Iris pigment epithelial cell (primary cell): ENCODE measurements at places on chromosomes 3 and 15.
A peak's percentile ranks its signal among the peaks of the same experiment; 100 is the strongest.

DNA sequence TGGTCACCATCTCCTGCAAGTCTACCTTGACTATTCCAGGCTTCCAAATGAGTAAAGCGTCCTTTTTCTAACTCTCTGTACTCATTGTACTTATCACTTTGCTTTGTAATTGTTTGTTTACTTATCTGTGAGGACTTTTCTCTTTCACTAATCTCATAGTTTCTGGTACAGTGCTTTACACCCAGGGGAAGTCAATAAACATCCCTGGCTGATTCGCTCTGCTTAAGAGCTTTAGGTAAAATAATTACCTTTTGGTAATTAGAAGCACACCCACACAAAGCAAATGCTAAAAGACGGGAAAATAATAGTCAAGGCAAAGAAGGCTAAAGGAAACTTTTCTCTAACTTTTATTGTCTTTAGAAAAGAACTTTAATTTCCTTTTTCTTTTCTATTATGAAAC lies 466.9 kb upstream of the ROBO1 start:
- no peak for DNase-seq

DNA sequence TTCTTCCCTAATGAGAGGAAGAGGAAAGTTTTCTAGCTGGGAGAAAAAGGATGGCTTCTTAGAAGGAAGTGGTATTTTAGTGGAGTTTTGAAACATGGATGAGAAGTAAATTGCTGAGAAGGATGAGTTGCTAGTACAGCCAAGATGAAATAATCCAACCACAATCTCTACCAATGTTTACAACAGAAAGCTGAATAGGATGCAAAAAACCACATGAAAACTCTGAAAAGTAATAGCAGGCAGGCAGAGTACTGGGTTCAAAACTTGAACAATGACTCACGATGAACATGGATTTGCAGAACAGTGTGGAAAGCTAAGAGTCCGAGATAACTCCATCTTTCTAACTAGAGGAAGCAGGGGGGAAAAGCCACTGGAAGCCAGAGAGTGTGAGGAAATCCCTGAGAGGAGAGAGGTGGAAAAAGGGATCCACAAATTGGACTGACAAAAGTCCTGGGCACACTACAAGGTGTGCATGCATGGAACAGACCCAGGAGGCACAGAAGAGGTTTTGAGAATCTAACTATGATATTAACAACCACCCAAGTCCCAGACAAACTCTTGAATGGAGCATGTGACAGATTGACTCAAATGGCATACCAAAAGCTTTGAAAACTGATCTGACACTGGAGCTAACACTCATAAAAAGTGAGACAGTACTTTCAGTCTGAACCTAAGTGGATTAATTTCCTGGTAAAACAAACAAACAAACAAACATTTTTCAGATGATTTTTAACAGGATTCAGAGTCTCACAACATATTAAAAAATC lies 76.7 kb downstream of the ST6GAL1 start:
- DNase-seq = peak; percentile 47

DNA sequence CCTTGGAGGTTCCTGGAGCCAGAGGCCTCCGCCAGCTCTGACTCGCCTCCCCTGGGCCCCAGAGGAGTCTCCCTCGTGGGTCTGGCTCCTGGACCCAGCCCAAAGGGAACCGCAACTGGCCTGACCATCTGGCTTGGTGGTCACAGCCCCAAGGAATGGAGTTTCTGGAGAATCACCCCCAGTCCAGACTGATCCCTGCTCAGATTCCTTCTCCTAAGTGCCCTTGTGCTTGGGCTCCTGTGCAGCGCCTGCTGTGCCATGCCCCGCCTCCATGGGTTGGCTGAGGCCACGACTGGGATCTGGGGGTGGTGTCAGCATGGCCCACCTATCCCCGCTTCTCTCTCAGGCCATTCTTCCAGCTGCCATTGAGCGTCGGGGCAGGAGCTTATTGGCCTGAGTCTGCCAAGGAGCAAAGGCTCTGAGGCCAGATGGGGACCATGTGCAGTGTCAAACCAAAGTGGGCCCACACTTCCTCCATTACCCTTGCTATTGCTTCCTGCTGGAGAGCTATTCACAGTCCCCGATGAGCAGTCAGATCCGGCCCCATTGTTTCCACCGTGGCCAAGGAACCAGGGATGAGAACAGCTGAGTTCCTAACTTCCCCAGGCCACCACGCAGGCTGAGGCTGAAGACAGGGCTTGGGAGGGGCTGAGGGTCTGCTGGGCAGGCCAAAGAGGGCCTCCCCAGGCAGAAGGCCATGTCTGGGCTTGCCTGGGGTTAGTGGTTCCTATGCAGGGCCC lies 19.0 kb downstream of the CSPG4 start:
- DNase-seq = peak; percentile 51

- DNase-seq = peak; percentile 65
Observed at GRCh38 chr15:74978503-74978902, 16.9 kb upstream of the SCAMP5 start.

- peak; percentile 53 for DNase-seq
Observed at GRCh38 chr3:76497636-76498035, 542.3 kb upstream of the ROBO2 start.

GRCh38 chr3:135192929-135193328 lies 397.9 kb downstream of the EPHB1 start:
- DNase-seq = no peak

DNA sequence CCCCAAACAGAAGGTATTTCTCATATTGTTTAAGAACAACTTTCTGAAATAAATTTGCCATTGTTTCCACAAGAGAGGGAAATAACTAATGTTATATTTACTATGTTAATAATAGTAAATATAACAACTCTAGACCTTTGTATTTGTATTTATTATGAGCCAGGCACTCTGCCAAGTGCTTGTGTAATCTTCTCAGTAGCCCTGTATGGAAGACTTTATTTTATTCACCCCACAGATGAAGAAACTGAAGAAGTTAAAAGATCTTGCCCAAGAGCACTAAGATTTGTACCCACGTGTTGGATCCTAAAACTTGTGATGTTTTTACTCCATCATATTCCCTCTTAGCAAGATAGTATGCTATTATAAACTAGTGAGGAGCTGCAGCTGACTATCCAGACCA lies 12.0 kb upstream of the GNB4 start:
- peak; percentile 54 for DNase-seq

DNA sequence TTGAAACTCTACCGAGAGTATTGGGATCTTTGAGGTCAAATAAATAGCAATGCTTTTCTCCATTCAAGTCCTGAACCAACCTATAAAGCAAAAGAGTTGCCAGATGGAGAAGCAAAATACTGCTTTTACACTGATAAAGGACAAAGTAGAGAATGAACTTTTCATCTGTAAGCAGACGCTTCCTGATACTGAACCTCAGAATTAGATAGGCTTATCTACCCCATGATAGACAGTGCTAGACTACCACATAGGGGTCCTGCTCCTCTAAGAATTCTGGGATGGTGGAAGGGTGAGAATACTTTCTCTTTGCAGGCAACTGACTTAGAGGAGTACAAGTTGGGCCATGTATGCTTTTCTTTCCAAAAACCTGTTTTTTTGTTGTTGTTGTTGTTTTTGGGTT lies 9.5 kb downstream of the SAXO2 start:
- DNase-seq = no peak

GRCh38 chr3:108338901-108339545 lies 42.7 kb downstream of the HHLA2 start:
- no peak for DNase-seq

DNA sequence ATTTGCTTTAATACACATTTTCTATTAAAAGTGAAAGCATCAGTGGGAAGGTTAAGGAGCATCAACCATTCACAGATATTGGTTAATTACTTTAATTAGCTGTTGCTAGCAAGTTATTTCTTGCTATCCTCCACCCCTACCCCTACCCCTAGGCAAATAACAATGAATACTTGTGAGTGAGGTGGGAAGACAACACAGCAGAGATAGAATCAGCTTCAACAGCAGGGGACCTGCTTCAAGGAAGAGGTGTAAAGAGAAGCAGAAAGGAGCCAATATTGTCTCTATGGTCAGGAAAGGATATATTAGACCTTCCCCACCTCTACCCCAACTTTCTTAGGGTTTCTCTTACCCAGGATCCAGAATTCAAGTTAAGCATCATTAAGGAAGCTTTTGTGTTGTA lies 149.4 kb downstream of the SNRK start:
- DNase-seq = no peak
